Stimulated activated memory B cell treated with anti-CD40 and anti-IgM and Interleukin-4, amounts not matched to agents 10 μg/mL and 1 μg/mL and 100 μg/mL, for 72 hours (primary cell): ENCODE measurements at places on chromosomes 6 and 20.

DNA sequence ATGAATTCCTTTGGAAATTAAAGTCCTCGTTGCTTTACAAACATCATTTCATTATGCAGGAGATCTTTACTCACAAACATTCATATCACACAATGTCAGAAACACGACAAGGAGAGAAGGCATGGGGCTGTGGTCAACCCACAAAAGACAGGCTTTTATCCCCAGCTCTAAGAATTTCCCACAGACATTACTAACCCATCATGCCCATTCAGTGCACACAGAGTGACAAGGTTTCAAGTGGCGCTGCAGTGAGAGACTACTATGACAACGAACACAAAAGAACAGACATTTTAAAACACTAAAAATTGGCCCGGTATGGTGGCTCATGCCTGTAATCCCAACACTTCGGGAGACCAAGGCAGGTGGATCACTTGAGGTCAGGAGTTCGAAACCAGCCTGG lies 579.8 kb upstream of the AGPAT4 start:
- no peaks in the 10 kb centered on the region for H3K27me3 ChIP-seq
- no peak for ATAC-seq
- H3K36me3 ChIP-seq = no peaks in the 10 kb centered on the region
- H3K4me3 ChIP-seq = no peak overlapping the region
- H3K27ac ChIP-seq = no peak overlapping the region

DNA sequence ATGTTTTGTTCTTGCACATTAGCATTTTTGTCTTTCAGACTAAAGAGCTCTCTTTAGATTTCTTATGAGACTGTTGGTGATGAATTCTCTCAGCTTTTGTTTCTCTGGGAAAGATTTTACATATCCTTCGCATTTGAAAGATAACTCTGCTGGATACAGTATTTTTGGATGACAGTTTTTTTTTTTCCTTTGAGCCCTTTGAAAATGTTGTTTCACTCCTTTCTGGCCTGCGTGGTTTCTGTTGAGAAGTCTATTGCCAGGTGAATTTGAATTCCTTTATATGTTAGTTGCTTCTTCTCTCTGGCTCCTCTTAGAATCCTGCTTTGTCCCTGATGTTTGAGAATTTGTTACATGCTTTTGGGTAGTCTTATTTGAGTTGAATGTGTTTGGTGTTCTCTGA lies 22.2 kb upstream of the KIAA1586 start:
- H3K4me1 ChIP-seq = no peaks in the 10 kb centered on the region
- H3K4me3 ChIP-seq = no peak overlapping the region
- peaks cover 14% of the 10 kb centered on the region for H3K36me3 ChIP-seq
- no peak for ATAC-seq

DNA sequence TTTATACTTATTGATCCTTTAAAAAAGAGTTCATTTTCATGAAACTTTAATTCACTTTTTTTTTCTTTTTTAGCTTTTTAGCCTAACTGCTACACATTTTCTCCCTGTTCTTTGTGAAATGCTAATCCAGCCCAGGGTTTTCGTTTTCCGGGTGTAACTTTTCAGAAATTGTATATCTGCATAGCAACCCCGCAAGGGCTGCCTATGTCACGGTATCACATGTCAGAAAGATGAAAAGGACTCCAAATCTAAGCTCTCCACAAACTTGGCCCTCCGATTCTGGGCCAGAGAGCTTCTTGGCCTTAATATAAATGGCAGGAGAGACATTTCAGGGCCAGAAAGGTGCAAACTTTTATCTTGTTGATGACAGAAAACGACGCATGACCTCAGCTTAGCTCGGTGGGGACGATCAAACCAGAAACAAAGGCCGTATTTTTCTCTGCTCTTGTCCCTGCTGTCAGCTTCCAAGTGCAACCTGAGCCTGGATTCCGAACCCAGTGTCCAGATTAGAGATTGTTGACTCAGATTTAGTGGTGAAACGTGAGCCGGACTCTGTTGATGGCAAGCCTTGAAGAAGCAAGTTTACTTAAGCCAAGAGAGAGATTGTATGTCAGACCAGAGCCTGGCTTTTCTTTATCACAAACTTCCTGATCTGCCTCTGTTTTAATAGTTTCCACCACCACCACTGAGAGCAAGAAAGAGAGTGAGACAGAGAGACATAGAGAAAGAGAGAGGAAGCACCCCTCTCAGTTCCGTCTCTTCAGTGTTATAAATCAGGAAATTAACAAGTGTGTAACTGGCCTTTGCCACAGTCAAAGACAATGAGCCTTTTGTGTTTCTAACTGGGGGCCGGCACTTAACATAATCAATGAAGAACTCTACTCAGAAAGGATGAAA lies 157.8 kb downstream of the SCML4 start:
- H3K36me3 ChIP-seq = no peaks in the 10 kb centered on the region
- ATAC-seq = no peak
- H3K27me3 ChIP-seq = no peaks in the 10 kb centered on the region
- peaks cover 57% of the 10 kb centered on the region for H3K4me1 ChIP-seq
- H3K4me3 ChIP-seq = no peak overlapping the region

DNA sequence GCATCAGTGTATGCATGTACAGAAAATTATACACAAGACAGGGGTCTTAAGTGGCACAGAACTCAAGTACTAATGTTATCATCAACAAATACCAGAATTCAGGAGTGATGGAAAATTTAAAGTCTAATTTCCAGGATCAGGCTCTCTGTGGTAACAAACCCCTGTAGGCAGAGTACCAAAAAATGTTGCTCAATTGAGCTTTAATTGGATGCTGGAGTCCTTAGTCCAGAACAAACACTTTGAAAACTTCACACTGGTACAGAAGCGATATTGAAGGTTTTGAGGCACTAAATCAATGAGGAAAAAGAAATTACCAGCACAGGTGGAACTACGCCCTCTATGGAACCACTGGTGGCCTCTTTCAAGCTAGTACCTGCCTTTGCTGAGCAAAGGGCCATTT lies 113.1 kb downstream of the FOXC1 start:
- no peak overlapping the region for H3K4me3 ChIP-seq
- H3K36me3 ChIP-seq = peaks cover 59% of the 10 kb centered on the region
- peaks cover 6% of the 10 kb centered on the region for H3K4me1 ChIP-seq
- ATAC-seq = no peak

- no peaks in the 10 kb centered on the region for H3K4me1 ChIP-seq
- no peaks in the 10 kb centered on the region for H3K36me3 ChIP-seq
- ATAC-seq = no peak
- no peak overlapping the region for H3K4me3 ChIP-seq
These were observed 48.2 kb upstream of the ZNFX1 start for GRCh38 chr20:49326026-49326425.

DNA sequence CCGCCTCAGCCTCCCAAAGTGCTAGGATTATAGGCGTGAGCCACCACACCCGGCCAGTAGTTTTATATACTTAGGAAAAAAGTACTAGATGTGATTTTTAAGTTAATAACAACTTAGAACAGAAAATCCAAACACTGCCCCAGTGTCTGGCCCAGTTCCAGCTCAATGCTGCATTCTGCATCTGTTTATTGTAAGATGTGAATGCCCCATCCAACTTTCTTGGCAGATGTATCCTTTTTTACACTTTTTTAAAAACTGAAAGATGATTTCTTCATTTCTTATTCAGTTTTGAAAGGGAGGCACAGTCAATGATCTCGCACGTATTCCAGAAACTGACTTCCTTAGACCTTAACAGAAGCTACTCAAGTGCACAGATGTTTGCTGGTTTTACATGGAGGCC lies 85.6 kb upstream of the SRSF6 start:
- H3K27me3 ChIP-seq = peaks cover 22% of the 10 kb centered on the region
- no peaks in the 10 kb centered on the region for H3K36me3 ChIP-seq
- H3K27ac ChIP-seq = no peak overlapping the region
- H3K4me3 ChIP-seq = no peak overlapping the region

DNA sequence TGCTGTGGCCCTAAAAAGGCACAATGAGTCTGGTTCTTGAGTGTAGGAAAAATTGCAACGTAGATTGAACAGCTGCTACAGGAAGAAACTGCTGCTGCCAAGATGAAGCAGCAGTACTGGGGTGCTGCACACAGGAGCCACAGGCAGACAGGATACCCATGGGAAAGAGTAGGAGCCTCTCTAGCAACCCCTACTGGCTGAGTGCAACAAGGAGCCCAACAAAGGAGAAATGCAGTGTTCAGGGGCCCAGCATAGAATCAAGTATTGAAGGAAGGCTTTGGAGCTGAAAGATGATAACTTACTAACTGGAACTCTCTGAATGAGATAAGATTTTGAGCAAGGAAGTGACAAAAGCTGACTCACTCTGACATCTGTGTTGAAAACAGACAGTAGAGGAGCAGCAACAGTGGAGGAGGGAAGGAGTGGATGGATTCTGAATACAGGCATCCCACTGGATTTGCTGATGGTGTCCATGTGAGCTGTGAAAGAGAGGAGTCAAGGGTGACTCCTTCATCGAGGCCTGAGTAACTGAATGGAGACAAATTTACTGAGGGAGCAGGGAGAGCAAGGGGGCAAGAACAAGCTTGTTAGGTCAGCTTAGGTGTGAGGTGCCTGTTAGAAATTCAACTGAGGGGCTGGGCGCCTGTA lies 534.7 kb upstream of the JARID2 start:
- H3K36me3 ChIP-seq = peaks cover 13% of the 10 kb centered on the region
- H3K27me3 ChIP-seq = no peaks in the 10 kb centered on the region
- peak overlapping the region; percentile 68 for H3K27ac ChIP-seq
- ATAC-seq = peak; percentile 62
- H3K4me3 ChIP-seq = no peak overlapping the region
- peaks cover 38% of the 10 kb centered on the region for H3K4me1 ChIP-seq

GRCh38 chr6:111757342-111757741 lies 115.9 kb downstream of the FYN start:
- H3K36me3 ChIP-seq = peaks cover 57% of the 10 kb centered on the region
- H3K4me1 ChIP-seq = peaks cover 59% of the 10 kb centered on the region
- H3K27me3 ChIP-seq = no peaks in the 10 kb centered on the region
- ATAC-seq = no peak
- no peak overlapping the region for H3K27ac ChIP-seq

GRCh38 chr6:17632934-17633333 lies 32.8 kb downstream of the FAM8A1 start:
- H3K27me3 ChIP-seq = no peaks in the 10 kb centered on the region
- H3K36me3 ChIP-seq = peaks cover 76% of the 10 kb centered on the region
- H3K4me3 ChIP-seq = no peak overlapping the region
- H3K4me1 ChIP-seq = peaks cover 38% of the 10 kb centered on the region
- peak overlapping the region; percentile 55 for H3K27ac ChIP-seq

- no peak overlapping the region for H3K4me3 ChIP-seq
- peak overlapping the region; percentile 9 for H3K27ac ChIP-seq
These were observed 106.7 kb downstream of the TMEM242 start for GRCh38 chr6:157216570-157216969.

DNA sequence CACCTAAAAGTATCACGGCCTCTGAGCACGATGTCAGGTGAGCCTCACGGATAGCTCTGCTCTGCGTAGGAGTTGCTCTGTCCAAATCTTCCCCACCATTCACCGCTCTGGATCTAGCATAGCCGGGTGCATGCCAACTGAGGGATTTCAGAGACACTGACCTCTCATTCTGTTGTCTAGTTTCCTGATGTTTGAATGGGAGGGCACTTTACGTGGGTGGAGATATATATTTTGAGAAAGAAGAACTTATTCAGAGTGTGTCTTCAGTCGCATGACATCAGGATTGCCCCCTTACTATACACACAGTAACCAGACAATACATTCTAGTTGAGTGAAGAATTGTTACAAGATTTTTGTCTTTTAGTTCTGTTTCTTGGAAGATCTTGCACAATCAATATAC lies 96.5 kb upstream of the CITED2 start:
- H3K4me3 ChIP-seq = no peak overlapping the region
- ATAC-seq = no peak
- H3K36me3 ChIP-seq = no peaks in the 10 kb centered on the region
- H3K27ac ChIP-seq = no peak overlapping the region

- H3K4me1 ChIP-seq = peaks cover 4% of the 10 kb centered on the region
- H3K27ac ChIP-seq = no peak overlapping the region
- no peaks in the 10 kb centered on the region for H3K36me3 ChIP-seq
- H3K4me3 ChIP-seq = no peak overlapping the region
- no peaks in the 10 kb centered on the region for H3K27me3 ChIP-seq
These were observed 5.2 kb upstream of the MMS22L start for GRCh38 chr6:97288188-97288587.

- no peaks in the 10 kb centered on the region for H3K4me1 ChIP-seq
- no peaks in the 10 kb centered on the region for H3K27me3 ChIP-seq
- peaks cover 26% of the 10 kb centered on the region for H3K36me3 ChIP-seq
- no peak overlapping the region for H3K27ac ChIP-seq
- ATAC-seq = no peak
- no peak overlapping the region for H3K4me3 ChIP-seq
These were observed 23.3 kb downstream of the BAG2 start for GRCh38 chr6:57195457-57195856.

DNA sequence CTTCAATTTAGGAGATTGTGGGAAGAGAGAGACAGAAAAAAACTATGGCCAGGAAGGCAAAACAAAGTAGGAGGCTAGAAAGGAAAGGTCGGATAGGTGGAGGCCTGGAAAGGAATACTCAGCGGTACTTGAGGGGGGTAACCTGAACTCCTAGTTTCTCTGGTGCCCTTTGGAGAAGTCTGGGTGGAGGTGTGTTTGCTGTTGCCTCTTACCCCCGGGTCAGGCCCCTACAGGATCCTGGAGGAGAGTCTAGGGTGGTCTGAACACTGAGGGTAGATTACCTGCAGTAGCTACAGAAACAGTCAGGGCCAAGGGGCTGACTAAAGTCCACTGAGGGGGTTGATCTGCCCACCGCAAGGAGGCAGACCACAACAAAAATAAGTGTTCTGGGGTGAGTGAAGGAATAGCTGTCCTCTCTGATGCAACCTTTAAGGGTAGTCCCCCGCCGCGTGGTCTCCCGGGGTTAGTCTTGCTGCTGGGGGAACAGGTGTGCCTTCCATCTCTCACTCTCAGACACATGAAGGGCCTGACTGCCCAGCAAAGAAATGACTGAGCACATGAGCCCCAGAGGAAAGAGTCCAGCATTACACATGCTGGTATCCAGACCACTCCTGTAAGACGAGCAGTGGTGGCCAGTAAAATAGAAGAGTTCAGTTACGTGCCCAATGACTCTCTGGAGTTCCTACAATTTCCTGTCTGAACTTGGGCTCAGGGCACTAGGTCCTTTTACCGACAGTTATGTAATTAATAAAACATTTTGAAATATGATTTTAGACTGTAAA lies 59.5 kb downstream of the MTHFD1L start:
- peaks cover 48% of the 10 kb centered on the region for H3K36me3 ChIP-seq
- ATAC-seq = no peak
- H3K4me3 ChIP-seq = no peak overlapping the region

GRCh38 chr20:60078351-60079250 lies 120.4 kb downstream of the CDH26 start:
- H3K4me1 ChIP-seq = no peaks in the 10 kb centered on the region
- H3K27me3 ChIP-seq = no peaks in the 10 kb centered on the region
- no peak overlapping the region for H3K27ac ChIP-seq
- no peak for ATAC-seq
- H3K4me3 ChIP-seq = no peak overlapping the region

GRCh38 chr6:10268111-10268510 lies 146.8 kb downstream of the TFAP2A start:
- peaks cover 19% of the 10 kb centered on the region for H3K27me3 ChIP-seq

GRCh38 chr20:63101781-63102720 lies 95.3 kb upstream of the BHLHE23 start:
- peaks cover 18% of the 10 kb centered on the region for H3K27me3 ChIP-seq
- H3K27ac ChIP-seq = peak overlapping the region; percentile 87
- no peaks in the 10 kb centered on the region for H3K4me1 ChIP-seq
- H3K36me3 ChIP-seq = no peaks in the 10 kb centered on the region
